WTC11 (cell line): ENCODE measurements at places on chromosomes 2 and 18.
A peak's percentile ranks its signal among the peaks of the same experiment; 100 is the strongest.

- no peak for DNase-seq
These were observed 33.0 kb downstream of the RAB1A start for GRCh38 chr2:65096948-65097347.

DNA sequence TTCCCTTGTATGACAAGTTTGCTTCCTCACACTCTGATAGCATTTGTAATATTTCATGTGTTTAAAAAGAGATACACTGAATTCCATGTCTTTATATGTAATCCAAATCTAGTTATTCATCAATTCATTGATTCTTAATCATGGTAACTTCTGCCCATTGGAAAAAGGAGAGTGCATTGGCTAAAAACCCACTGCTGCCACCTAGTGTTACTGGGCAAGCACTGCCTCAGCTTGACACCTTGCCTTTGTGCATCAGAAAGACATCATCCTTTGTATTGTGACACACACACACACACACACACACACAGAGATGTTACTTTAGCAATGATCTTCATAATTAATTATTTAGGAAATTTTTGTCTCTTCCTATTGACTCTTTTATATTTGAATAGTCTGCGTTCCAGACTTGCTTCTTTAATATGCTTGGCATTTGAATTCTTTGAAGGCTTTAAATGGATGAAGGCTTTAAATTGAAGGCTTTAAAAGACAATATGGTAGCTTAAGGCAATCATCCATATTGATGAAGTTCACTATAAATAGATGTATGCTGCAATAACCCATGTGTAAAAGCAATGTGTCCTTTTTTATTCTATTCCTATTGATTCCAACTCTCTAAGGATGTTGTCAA lies 414.2 kb upstream of the CHST9 start:
- peak; percentile 68 for DNase-seq

- no peak for DNase-seq
These were observed 478.9 kb downstream of the EIPR1 start for GRCh38 chr2:2898744-2899143.

DNA sequence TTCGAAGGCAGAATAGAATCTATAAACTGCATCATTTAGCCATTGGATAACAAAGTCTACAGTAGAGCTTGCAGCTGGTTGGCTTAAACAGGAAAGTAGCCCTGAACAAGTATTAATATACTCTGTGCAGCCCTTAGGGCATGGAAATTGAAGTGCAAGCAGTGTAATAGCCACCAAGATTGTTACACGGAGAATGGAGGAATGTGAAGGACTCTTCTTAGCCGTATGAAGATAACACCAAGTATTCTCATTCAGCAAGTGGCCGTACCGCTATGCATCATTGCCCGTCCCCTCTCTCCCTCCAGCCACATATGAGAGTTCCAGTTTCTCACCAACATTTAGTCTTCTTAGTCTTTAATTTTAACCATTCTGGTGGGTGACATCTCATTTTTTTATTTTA lies 40.5 kb downstream of the ANKRD12 start:
- no peak for DNase-seq

DNA sequence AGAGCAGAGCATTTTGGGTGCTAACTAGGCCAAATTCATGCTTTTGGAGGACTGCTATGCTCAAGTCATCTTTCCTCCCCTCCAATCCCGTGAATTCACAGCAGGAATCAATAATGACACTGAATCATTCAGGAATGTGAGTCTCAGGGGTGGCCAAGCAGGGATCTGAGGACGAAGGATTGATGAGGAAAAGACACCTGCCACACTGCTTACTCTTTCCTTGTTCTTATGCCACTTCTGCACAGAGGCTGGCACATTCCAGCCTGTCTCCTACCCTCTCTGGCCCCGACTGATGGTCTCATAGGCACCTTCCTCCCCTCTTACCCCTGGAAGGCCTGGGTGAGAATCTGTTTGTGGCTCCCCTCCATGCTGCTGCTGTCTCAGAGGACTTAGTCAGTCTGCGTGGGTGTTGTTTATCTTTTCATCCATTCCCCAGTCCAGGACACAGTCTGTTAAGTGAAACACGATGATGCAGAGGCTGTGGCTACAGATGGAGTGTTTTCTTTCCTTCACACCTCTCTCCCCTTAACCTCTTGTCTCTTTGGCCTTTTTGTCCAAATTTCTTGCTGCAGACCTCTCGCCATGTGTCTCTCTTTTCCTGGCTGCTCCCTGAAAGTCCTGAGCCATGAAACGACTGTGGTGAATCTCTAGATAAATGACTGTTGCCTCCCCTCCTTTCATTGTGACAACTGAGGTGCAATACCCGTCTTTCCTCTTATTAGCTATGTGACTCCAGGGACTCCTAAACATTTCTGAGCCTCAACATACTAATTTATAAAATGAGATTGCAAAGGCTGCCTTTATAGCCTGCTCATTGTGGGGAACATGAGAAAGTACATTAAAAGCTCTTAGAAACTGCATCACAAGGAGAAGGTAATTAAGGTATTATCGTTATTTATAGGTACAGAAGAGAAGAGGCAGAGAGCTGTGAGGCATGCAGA lies 86.9 kb downstream of the RDH14 start:
- no peak for DNase-seq

- no peak for DNase-seq
These were observed 24.3 kb downstream of the MRPS9 start for GRCh38 chr2:105062158-105062557.

DNA sequence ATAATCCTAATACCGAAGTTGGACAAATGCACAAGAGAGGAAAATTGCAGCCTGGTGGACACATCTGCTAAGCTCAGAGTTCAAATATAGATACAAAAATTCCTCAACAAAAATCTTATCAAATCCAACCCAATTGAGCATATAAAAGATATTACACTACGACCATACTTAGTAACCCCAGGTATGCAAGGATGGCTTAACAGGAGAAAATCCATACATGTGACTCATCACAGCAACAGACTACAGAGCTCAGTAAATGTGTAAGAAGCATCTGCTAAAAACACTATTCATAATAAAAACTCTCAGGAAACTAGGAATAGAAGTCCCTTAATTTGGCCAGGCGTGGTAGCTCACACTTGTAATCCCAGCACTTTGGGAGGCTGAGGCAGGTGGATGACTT lies 28.3 kb downstream of the HS6ST1 start:
- DNase-seq: no peak

- DNase-seq: no peak
These were observed 25.7 kb downstream of the RBFA start for GRCh38 chr18:80059945-80060344.

GRCh38 chr2:609449-609848 lies 67.8 kb downstream of the TMEM18 start:
- DNase-seq: no peak

- no peak for DNase-seq
These were observed 66.5 kb downstream of the COLEC12 start for GRCh38 chr18:433960-434359.

DNA sequence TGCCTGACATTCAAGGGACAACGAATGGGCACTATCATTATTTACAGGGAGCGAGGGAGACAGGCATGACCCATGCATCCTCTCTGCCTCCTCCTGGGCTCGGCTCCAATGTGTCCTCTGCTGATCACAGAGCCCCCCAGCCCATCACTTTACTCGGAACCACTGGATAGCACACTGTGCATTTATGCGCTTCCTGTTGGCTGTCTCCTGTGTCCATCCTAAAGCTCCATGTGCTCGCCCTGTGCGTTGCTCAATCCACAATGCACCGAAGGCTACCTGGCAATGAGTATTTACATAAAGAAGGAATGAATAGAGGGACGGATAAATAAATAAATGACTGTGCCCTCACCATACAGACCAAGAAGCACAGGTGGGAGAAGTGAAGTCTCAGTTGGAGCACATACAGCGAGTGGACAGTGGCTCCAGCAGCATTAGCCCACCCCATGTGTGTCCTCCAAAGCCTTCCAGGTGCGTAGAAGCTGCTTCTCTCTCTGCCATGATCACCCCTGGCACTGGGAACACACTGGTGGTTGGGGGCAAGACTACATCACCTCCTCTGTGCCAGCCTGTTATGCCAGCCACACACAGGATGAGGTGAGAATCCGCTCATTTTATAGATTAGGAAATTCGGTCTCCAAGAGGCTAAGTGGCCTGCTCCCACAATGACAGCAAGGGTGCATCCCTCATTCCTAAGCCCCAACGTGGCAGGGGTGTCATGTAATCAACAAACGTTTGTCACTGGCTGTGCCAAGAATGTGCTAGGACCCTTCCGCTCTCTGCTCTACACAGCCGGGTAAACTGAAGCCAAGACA lies 2.3 kb upstream of the GDF7 start:
- DNase-seq: no peak

DNA sequence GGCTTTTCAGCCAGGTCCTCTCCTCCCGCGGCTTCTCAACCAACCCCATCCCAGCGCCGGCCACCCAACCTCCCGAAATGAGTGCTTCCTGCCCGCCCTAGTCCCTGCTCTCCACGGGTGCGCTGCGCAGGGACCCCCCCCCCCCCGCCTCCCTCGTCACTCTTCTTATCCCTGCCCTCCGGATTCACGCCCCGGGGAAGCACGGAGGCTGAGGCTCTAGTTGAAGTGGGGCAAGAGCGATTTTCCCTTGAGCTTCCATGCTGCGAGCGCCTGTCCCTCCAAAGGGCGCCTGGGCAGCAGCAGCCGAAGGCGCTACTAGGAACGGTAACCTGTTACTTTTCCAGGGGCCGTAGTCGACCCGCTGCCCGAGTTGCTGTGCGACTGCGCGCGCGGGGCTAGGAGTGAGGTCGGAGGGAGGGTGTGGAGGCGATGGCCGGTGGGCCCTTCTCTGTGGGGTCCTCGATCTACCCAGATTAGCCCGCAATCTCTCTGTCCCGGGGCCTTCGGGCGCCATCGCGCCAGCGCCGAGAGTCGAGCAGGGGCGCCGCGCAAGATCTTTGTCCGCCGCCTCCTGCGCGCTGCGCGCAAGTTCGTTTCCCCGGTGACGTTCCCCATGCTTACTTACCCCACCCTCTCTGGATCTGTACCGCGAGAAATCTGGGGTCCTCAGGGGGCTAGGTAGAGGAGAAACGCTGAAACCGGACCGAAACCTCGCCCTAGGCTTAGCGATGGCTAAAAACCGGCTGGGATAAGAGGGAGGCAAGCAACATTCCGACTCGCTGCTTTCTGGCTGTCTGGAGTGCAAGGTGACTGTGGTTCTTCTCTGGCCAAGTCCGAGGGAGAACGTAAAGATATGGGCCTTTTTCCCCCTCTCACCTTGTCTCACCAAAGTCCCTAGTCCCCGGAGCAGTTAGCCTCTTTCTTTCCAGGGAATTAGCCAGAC lies 677 bp downstream of the GAD1 start:
- DNase-seq: peak; percentile 46

GRCh38 chr2:56167616-56168562 lies 15.9 kb upstream of the CCDC85A start:
- DNase-seq: no peak

DNA sequence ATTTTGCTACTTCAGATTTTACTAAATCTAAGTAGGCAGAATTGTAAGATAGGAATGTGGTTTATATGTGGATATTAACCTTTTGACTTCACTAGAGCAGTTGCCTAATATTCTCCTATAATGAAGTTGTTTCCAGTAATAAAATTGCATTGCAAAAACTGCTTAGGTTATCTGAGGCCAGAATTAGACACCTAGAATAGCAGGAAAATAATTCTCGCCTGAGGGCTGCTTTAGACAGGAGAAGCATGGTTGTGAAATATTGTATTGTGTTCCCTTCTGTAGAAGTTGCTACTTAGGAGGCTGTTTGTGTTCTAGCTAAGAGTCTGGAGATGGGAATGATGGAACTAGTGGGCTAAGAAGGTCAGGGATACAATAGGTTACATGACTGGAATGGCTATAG lies 146.3 kb downstream of the PLCL1 start:
- DNase-seq: no peak

GRCh38 chr2:160592401-160592800 lies 98.8 kb upstream of the RBMS1 start:
- no peak for DNase-seq

- DNase-seq: no peak
These were observed 215.4 kb upstream of the HNRNPA3 start for GRCh38 chr2:176997074-176997791.

DNA sequence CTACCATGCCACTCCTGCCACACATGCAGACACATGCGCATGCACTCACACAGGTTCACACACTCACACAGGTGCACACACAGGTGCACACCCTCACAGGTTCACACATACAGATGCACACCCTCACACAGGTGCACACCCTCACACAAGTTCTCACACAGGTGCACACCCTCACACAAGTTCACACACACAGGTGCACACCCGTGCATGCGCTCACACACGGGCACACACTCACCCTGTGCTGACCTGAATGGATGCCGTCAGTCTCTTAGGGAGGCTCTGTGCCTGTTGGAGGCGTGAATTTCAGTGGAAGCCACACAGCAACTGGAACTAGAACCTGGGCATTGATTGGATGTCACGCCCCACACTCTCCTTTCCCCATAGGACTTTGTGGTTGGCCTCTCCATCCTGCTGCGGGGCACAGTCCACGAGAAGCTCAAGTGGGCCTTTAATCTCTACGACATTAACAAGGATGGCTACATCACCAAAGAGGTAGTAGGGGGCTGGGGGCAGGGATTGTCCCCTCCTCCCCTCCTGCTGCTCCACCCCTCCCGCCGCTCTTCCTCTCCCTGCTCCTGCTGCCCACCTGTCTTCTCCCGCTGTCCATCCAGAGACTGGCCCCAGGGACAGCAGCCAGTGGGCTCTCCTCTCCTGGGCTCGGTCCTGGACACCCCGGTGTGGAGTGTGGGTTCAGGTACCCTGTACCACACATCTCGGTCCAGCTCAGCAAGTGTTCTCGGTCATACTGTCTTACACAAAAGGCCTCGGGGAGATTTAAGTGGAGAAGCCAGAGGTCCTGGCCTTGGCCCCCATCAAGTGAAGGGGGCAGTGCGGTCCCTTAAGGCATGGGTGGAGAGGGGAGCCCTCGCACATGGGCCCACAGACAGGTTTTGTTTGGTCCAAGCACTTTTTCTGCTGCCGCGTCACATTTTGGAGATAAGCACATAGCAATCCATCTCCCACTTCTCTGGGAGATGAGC lies 21.0 kb upstream of the FAHD2A start:
- no peak for DNase-seq

DNA sequence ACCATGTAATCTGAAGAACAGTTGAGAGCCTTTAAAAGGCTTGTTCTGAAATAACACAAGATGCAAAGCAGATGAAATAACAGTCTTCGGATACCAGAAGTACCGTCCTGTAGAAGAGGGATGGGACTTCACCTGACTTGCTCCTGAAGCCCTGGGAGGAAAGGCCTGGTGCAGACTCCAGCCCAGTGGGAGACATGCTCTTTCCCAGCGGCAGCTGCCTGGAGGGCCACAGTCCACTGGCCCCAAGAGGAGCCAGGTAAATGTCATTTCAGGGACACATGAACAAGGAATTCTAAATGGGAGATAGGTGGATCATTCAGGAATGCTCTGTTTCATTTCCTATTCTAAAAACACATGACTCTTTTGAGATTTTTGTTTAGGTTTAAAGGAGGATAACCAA lies 22.6 kb upstream of the CHN1 start:
- no peak for DNase-seq

GRCh38 chr2:74491648-74492544 lies 7.5 kb downstream of the LBX2 start:
- DNase-seq: no peak

DNA sequence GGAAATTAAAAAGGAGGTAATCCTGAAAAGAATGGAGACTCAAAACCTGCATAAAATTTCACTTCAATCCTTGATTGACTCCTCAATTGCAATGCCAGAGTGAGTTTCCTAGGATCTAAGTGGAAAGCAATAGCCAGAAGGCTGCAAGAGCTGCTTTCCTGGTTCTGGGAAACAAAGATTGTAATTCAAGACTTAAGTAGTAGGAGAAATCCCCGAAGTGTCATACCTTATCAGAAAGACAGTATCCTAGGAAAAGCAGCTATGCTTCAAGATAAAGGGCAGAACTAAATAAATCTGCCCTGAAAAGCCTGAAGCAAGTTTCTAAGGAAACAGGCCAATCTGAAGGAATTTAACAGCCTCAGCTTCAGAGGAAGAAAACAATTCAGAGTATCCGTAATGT lies 390.2 kb downstream of the DSC3 start:
- DNase-seq: no peak
